Calu3 (cell line): ENCODE measurements at places on chromosomes 6 and 20. TPM values are rescaled to one million over a fixed set of nuclear protein-coding genes. Genes with fewer than 3 reads are reported as not detected.

DNA sequence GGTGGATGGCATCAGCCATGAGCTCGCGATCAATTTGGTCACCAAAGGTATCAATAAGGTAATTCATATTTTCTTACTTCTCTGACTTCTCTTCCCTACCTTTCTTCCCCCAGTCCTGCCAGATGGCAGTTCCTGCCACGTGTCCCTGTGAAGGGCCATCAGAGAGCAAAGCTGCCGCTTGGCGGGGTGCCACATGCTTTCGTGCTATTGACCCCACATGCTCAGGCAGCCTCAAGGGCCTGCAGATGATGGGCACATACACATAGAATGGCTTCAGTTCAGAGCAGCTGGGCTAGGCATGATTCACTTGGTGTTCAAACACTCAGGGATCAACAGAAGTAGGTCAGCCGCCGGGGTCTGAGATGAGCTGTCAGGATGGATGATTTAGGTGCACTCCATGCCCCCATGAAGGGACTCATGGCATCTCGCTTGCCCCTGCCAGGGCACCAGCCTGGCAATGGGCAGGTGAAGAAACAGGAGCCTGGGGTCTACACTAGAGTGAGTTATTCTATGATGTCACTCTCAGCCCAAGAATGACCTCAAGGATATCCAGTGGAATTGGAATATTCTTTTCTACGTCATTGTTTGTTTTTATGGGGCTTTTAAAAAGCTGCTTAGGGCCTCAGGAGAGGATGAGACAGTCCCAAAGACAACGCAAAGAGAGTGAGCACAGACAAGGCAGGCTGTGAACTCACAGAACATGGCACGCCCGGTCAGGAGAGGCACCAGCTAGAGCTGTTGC, 25.5 kb downstream of the BANF2 start:
- no peaks in the 10 kb centered on the region for H3K36me3 ChIP-seq
- DNase-seq = no peak
- H3K4me3 ChIP-seq = no peak overlapping the region
- H3K27me3 ChIP-seq = no peaks in the 10 kb centered on the region
- H3K27ac ChIP-seq = no peak overlapping the region

DNA sequence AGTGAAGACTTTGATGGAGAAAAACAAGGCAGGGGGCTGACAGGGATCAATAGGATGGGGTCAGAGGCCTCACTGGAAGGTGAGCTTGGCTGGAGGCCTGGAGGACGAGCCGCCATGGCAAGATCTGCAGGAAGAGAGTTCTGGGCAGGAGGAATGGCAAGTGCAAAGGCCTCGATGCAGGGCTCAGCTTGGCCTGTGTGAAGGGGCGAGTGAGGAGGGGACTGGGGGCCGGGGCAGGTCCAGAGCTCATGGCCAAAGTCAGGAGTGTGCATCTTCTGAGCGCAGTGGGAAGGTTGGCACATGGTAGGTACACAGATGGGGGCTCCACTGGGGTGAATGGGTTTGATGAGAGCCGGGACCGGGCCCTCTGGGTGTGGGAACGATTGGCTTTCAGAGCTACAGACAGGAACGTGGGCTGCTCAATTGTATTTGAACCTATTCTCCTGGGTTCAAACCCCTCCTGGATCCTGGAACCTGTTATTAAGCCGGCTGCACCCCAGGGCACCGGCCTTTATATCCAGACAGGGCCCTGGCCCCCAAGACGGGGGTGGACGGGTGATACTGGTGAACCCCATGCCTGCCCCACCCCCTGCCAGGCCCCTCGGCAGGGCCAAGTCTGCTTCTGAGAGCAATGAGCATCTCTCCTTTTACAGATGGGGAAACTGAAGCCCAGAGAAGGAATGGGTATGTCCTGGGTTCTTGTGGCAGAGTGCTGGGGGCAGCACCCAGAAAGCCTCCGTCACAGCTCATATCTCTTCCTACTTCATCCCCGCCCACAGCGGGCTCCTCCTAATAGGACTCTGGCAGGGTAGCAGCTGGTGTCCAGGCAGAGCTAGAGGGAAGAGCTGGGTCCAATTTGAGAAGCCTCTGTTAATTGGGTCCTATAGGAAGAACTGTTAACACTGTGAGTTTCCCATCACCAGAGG, 106.1 kb downstream of the CEBPB start:
- H3K36me3 ChIP-seq = peaks cover 5% of the 10 kb centered on the region
- no peak overlapping the region for H3K27ac ChIP-seq
- DNase-seq = no peak
- no peak overlapping the region for H3K4me3 ChIP-seq
- H3K27me3 ChIP-seq = peaks cover 21% of the 10 kb centered on the region
- H3K4me1 ChIP-seq = peaks cover 44% of the 10 kb centered on the region

DNA sequence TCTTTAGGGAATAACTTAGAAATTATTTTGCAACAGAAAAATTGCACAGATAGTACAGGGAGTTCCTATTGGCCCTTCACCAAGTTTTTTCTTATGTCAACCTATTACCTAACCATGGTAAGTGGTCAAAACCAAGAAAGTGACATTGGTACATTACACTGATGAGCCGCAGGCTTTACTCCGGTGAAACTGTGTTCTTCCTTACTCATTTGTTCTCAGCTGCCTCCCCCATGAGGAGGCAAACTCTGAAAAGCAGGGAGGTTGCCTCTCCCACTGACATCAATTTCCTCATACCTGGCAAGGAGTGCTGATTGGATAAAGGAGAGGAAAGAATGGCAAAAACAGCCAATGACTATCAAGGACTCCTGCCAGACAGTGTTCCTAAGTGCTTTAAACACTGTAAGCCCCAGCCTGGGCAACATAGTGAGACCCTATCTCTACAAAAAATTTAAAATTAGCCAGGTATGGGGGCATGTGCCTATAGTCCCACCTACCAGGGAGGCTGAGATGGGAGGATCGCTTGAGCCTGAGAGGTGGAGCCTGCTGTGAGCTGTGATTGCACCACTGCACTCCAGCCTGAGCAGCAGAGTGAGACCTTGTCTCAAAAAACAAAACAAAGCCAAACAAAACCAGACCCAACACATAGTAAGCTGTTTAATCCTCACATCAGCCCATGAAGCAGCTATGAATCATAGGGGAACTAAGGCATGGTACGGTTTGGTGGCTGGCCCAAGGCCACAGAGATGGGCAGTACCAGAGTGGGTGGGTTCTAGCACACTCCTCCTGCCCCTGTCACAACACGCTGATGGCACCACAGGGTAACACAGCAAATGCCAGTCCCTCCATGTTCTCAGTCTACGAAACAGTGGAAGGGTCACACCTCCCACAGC, 24.7 kb downstream of the C20orf203 start:
- no peak overlapping the region for H3K27ac ChIP-seq
- peaks cover 85% of the 10 kb centered on the region for H3K27me3 ChIP-seq
- DNase-seq = no peak
- no peaks in the 10 kb centered on the region for H3K36me3 ChIP-seq

The GPLD1 gene
- total RNA-seq = 2.0 and 3.5 TPM in 2 replicates

GRCh38 chr6:166007349-166008263, 160.0 kb downstream of the TBXT start:
- DNase-seq = peak; percentile 32
- H3K27ac ChIP-seq = no peak overlapping the region

- H3K27ac ChIP-seq = no peak overlapping the region
- H3K4me1 ChIP-seq = no peaks in the 10 kb centered on the region
- no peak overlapping the region for H3K4me3 ChIP-seq
- no peaks in the 10 kb centered on the region for H3K36me3 ChIP-seq
- H3K27me3 ChIP-seq = no peaks in the 10 kb centered on the region
These were observed 8.5 kb upstream of the BEND6 start for GRCh38 chr6:56946368-56946767.

GRCh38 chr20:62382306-62383198, 4.4 kb upstream of the RPS21 start:
- H3K27ac ChIP-seq = peak overlapping the region; percentile 41

The HLA-DPB1 gene
- 12.0 and 18.3 TPM in 2 replicates for total RNA-seq

DNA sequence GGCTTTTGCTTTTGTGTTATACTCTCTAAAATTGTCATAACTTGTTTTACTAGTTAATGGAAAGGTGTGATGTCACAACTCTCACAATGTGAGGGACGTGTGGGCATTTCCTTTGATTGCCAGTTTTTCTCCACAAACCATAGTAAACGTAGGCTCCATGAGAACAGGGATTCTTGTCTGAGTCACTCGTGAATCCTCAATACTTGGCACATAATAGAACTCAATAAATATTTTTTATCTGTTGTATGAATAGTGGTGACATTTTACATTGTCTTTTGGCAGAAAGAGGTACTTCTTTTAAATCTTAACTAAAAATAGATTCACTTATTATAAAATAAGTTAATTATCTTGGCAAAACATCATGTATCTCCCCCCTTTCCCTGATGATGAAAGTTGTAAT, 69.0 kb upstream of the CNKSR3 start:
- no peak overlapping the region for H3K27ac ChIP-seq
- H3K36me3 ChIP-seq = no peaks in the 10 kb centered on the region
- H3K4me1 ChIP-seq = no peaks in the 10 kb centered on the region
- H3K4me3 ChIP-seq = no peak overlapping the region

GRCh38 chr6:44257753-44258324, 511 bp upstream of the SLC35B2 start:
- H3K4me3 ChIP-seq = peak overlapping the region; percentile 86
- H3K27ac ChIP-seq = peak overlapping the region; percentile 89
- peaks cover 76% of the 10 kb centered on the region for H3K4me1 ChIP-seq
- H3K36me3 ChIP-seq = peaks cover 74% of the 10 kb centered on the region
- no peak for DNase-seq

- H3K27me3 ChIP-seq = no peaks in the 10 kb centered on the region
- no peak overlapping the region for H3K27ac ChIP-seq
- H3K4me1 ChIP-seq = no peaks in the 10 kb centered on the region
- H3K4me3 ChIP-seq = no peak overlapping the region
- H3K36me3 ChIP-seq = no peaks in the 10 kb centered on the region
These were observed 30.4 kb upstream of the ENTPD6 start for GRCh38 chr20:25165128-25165527.

- H3K4me1 ChIP-seq = no peaks in the 10 kb centered on the region
- H3K4me3 ChIP-seq = no peak overlapping the region
- no peaks in the 10 kb centered on the region for H3K36me3 ChIP-seq
- H3K27me3 ChIP-seq = peaks cover 89% of the 10 kb centered on the region
- DNase-seq = no peak
These were observed 65.7 kb downstream of the UNC5CL start for GRCh38 chr6:40973304-40973703.

- DNase-seq = no peak
- H3K36me3 ChIP-seq = peaks cover 20% of the 10 kb centered on the region
- H3K27ac ChIP-seq = peak overlapping the region; percentile 86
- peak overlapping the region; percentile 82 for H3K4me3 ChIP-seq
- H3K27me3 ChIP-seq = no peaks in the 10 kb centered on the region
These were observed 654 bp downstream of the TMEM14C start for GRCh38 chr6:10723567-10723881.

DNA sequence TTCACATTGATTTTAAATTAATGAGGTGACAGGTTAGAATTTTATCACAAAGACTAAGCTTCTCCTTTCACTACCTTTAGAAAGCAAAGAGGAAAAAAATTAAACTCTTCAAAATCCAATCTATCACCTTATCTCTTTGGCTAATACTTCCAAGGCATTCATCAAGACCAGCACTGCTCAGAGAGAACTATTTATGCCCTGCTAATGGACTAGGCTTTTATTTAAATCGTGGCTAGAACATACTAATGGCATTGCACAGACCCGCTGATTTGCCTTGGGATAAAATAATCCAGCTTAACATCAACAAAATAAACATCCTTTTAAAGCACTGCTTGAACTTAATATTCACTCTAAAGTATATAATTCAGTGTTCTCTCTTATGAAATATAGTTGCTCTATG, 880.4 kb downstream of the HACE1 start:
- no peaks in the 10 kb centered on the region for H3K36me3 ChIP-seq
- no peak overlapping the region for H3K27ac ChIP-seq
- H3K4me3 ChIP-seq = no peak overlapping the region
- H3K27me3 ChIP-seq = no peaks in the 10 kb centered on the region

The SNAP91 gene
- not detected in 2 replicates for total RNA-seq

DNA sequence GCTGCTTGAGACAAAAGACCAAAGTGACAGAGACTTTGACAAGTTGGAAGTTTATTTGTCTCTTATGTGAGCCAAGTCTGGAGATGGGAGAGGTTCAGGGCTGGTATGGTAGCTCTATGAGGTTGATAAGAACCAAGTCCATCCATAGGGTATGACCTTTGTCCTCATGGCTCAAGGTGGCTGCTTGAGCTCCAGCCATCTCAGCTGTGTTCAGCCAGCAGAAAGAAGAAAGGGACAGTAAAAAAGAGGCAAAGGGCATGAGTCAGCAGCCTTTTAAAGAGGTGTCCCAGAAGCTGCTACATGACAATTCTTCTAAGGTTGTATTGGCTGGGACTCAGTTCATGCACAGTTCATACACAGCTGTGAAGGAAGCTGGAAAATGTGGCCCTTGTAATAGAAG, 49.0 kb downstream of the CD40 start:
- no peak overlapping the region for H3K27ac ChIP-seq
- peaks cover 98% of the 10 kb centered on the region for H3K27me3 ChIP-seq
- no peaks in the 10 kb centered on the region for H3K4me1 ChIP-seq
- no peaks in the 10 kb centered on the region for H3K36me3 ChIP-seq
- H3K4me3 ChIP-seq = no peak overlapping the region

- H3K36me3 ChIP-seq = peaks cover 6% of the 10 kb centered on the region
- no peak overlapping the region for H3K27ac ChIP-seq
- no peak overlapping the region for H3K4me3 ChIP-seq
- H3K27me3 ChIP-seq = no peaks in the 10 kb centered on the region
These were observed 248.8 kb downstream of the TTLL2 start for GRCh38 chr6:167573461-167574215.

GRCh38 chr6:36248980-36249379, 20.9 kb upstream of the PNPLA1 start:
- no peak for DNase-seq
- H3K27ac ChIP-seq = no peak overlapping the region
- H3K4me1 ChIP-seq = peaks cover 8% of the 10 kb centered on the region
- peaks cover 13% of the 10 kb centered on the region for H3K27me3 ChIP-seq

DNA sequence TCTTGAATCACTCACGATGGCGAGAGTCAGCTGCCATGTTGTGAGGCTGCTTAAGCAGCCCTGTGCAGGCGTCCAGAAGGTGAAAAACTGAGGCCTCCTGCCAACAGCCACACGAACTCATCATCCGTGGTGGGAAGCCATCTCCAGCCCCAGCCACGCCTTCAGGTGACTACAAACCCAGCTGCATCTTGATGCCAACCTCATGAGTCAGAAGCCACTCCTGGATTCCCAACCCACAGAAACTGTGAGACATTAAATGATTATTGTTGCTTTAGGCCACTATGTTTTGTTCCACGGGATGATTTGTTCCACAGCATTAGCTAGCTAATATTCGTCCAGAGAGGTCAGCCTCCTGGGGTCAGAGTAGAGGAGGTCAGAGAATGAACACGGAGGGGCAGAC, 80.5 kb downstream of the SNX5 start:
- no peak for DNase-seq
- no peak overlapping the region for H3K27ac ChIP-seq
- H3K4me3 ChIP-seq = no peak overlapping the region
- no peaks in the 10 kb centered on the region for H3K4me1 ChIP-seq
- H3K27me3 ChIP-seq = no peaks in the 10 kb centered on the region

- peaks cover 5% of the 10 kb centered on the region for H3K27me3 ChIP-seq
- no peak for DNase-seq
- H3K4me3 ChIP-seq = no peak overlapping the region
- H3K36me3 ChIP-seq = no peaks in the 10 kb centered on the region
These were observed 223.4 kb upstream of the FOXA2 start for GRCh38 chr20:22807646-22808244.
